HTR-8/SVneo (cell line): ENCODE measurements at places on chromosomes 6 and 20.

GRCh38 chr6:125498606-125499005, 196.8 kb upstream of the HDDC2 start:
- no peak for DNase-seq

- no peak for DNase-seq
Measured at GRCh38 chr6:12911427-12911826, 194.9 kb downstream of the PHACTR1 start.

DNA sequence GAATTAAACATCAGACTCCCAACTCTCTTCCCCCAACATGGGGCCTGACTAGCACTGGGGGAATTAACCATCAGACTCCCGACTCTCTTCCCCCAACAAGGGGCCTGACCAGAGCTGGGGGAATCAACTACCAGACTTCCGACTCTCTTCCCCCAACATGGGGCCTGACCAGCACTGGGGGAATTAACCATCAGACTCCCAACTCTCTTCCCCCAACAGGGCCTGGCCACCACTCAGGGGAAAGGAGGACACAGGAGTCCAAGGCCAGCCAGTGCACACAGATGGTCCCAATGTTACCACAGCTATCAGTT, 13.1 kb downstream of the CST7 start:
- DNase-seq = no peak

DNA sequence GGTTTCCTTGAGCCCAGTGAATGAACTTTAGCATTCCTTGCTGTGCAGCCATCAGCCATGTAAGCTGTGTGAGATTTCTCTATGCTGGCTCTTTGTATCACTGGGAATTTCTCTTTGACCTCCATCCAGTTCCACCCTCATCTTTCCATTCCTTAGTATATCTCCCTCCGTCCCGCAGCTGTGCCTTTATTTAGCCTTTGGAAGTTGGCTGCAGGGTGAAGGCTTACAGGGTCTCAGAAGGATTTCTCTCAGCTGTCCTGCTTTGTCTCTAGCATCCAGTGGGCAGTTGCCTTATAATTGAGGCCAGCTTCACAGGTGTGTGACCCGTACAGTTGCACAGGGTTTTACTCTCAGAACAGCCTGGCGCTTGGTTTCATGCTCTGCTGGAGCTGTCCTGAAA, 144.3 kb downstream of the PXDC1 start:
- DNase-seq = no peak

GRCh38 chr6:12716298-12716916, at the start of gene PHACTR1:
PHACTR1 (plus strand) TSS chr6:12716767.
- no peak for DNase-seq

GRCh38 chr6:51495096-51495495, 592.3 kb downstream of the PKHD1 start:
- DNase-seq = no peak
